Left lung (tissue), 14 donors: ENCODE measurements at places on chromosomes 5 and 9.

GRCh38 chr9:121809356-121810050 is 158.1 kb downstream of the DAB2IP start:
- DNase-seq: no peak

DNA sequence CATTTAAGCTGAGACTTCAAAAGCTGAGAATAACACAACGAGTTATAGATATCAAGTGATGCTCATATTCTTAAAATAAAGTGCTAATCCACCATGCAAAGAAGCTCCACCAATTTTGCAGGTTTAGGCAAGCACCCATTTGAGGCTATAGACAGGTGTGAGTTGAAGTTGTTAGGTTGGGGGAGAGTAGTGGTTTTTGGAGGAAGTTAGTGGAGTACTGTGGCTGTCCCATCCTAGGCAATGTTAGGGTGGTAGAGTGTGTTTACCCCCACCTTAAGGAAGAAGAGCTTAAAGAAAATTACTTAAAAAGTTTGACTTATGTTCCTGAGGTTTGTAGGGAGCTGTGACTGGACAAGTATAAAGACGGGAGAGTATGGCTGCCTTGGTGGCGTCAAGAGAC is 98.9 kb upstream of the MAN2A1 start:
- DNase-seq: no peak

GRCh38 chr9:121451586-121451985 is 48.1 kb downstream of the GGTA1 start:
- DNase-seq: no peak

DNA sequence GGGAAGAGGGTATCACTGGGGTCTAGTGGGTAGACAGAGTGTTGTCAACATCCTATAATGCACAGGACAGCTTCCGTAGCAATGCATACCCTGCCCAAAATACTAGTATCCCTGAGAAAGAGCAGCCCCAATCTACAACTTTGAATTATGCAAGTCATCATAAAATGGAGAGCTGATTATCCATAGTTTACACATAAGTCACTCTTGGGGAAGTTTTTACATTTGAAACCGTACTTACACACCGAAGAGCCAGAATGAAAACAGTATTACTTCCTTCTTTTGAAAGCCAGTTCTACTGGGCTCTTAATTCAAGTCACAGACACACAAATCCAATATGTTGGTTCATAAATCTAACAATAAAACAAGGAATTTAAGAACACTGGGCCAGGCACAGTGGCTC is 21.6 kb downstream of the RNF145 start:
- DNase-seq: no peak

DNA sequence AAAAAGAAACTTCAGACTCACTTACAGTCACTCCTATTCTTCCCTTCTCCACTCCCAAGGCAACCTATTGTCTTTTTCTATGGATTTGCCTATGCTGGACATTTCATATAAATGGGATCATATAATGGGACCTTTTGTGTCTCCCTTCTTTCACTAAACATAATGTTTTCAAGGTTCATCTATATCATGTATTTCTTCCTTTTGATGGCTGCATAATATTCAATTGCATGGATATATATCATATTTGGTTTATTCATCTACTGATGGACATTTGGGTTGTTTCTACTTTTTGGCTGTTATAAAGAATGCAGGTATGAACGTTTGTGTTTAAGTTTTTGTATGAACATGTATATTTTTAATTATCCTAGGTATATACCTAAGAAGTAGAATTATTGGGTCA is 30.6 kb downstream of the ANKHD1 start:
- no peak for DNase-seq

DNA sequence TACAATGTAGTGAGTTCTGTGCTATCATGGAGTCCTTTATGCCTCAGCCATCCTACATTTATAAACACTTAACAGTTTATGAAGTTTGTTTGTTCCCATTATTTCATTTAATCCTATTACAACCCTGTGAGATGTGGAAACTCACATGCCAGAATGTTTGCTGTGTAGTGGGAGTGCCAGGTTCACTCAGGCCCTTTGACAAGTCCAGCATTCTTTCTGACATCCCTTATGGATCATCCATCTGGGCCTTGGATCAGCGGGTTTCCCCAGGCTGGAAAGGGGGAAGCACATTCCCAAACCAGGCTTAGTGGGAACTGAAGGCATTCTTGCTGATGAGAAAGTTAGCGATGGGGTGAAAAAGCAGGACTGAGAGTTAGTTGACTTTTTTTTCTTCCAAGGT is 128.1 kb upstream of the OTULINL start:
- no peak for DNase-seq

GRCh38 chr9:93252116-93252780 is 68.3 kb downstream of the WNK2 start:
- peak; percentile 39 for DNase-seq

DNA sequence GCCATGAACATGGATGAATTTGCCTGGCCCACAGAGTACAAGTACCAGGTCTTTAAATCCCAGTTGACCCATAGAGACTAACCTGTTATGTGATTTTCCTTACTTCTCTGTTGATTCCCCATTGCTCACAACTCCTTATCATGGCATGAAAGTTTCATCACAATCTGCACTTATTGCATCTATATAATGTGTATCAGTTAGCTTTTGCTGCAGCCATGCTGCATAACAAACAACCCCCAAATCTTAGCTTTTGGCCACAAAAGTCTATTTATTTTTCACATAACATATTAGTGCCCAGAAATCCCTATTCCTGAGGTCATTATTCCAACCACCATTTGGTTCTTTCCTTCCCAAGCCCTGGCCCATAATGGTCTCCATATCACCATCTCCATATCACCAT is 3.7 kb downstream of the GGTA1 start:
- DNase-seq: no peak

- no peak for DNase-seq
These were observed 417.7 kb downstream of the GADD45G start for GRCh38 chr9:90022474-90022873.

- DNase-seq: no peak
These were observed 67.9 kb upstream of the RXRA start for GRCh38 chr9:134258332-134258731.

- DNase-seq: no peak
These were observed 15.5 kb downstream of the BAAT start for GRCh38 chr9:101369286-101369685.

DNA sequence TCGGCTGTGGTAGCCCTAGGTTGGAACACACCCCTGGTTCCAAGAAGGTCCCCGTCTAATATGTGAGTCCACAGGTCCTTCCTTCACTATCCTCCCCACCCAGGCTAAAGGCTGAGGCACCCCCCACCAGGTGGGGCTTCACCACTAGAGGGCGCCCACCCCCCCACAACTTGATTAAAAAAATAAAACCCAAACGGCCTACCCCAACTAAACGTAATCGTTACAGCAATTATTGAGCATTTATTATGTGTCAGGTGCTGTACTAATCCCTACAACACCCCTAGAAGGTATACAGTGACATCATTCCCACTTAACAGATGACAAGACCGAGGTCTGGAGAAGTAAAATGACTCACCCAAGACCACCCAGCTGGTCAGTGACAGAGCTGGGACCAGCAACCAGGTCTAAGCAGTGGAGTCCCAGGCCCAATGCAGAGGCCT is 65.0 kb downstream of the FGF18 start:
- DNase-seq: no peak

- no peak for DNase-seq
These were observed 43.8 kb downstream of the WDR36 start for GRCh38 chr5:111135946-111136345.

GRCh38 chr9:124040186-124040931 is 28.8 kb downstream of the LHX2 start:
- DNase-seq: no peak
